ENCODE measurements at places on chromosomes 4 and X. TPM values are rescaled to one million over a fixed set of nuclear protein-coding genes. Genes with fewer than 3 reads are reported as not detected.

DNA sequence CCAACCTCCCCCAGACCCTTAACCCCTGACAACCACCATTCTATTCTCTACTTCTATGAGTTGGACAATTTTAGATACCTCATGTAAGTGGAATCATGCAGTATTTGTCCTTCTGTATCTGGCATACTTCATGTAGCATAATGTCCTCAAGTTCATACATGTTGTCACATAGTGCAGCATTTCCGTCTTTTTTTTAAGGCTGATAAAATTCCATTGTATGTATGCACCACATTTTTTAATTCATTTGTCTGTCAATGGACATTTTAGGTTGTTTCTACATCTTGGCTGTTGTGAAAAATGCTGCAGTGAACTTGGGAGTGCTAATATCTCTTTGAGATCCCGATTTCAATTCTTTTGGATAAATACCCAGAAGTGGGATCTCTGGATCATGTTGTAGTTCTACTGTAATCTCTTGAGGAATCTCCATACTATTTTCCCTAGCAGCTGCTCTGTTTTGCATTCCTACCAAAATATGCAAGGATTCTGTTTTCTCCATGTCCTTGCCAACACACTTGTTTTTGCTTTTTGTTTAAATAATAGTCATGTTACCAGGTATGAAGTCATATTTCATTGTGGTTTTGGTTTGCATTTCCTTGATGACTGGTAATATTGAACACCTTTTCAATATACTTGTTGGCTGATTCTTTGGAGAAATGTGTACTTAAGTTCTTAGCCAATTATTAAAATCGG, 48.8 kb upstream of the ADAD1 start:
- no peak for DNase-seq

DNA sequence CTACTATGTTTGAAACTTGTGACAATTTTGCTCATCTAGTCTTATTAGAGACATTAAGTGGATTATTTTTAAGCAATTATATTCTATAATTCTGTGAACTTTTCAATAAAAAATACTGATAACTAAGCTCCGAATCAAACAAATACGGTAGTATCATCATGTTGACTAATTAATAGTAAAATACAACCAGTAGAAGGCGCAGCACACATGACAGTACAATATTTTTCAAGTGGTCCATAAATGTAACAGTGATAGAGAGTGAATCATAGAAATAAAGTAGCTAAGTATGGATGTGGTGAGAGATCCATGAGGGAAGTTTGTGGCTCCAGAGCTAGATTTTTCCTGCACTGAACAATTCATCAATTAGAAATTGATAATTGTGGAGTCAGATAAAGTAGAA, 666.2 kb downstream of the KCTD8 start:
- no peak for DNase-seq

GRCh38 chr4:169626331-169627282, 6.2 kb downstream of the CLCN3 start:
- peak; percentile 37 for DNase-seq

DNA sequence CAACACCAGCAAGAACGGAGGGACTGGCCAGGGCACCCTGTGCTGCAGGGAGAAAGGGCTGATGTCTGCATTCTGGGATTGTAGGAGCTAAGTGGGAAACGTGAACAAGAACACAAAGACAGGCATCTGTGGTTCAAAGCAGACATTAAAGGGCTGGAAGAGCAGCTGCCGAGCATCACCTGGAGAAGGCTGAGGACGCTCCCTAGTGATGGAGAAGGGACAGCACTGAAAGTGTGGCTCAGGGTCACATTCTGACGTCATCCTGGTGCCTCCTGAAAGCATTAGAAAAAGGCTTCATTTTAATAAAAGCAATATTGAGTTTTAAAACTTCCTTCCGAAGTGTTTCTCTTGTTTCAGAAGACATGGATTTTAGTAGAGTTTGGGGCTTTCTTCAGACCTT, 62.3 kb downstream of the CLDN22 start:
- DNase-seq, result no peak

Gene TLR10
- total RNA-seq, result not detected

Gene SH3D19
- total RNA-seq, result 0.74 TPM
